ENCODE measurements at places on chromosomes 11 and 22.

DNA sequence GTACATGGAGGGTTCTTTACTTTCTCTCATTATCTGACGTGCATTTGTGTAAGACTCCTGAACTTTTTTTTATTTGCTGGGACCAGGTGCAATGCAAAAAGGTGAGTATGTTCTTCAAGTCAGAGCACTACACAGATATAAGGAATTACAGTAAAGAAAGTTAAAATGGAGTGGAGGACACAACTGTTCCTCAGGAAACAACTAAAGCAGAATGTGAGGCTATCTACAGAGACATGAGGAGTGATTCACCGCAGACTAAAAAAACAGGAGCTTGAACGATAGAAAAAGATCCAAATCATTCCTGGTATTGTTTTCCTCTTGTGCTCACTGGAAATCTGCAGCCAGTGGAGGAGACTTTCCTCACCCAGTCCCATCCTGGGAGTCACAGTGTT lies 106.2 kb downstream of the ABTB2 start:
- no peak for DNase-seq

DNA sequence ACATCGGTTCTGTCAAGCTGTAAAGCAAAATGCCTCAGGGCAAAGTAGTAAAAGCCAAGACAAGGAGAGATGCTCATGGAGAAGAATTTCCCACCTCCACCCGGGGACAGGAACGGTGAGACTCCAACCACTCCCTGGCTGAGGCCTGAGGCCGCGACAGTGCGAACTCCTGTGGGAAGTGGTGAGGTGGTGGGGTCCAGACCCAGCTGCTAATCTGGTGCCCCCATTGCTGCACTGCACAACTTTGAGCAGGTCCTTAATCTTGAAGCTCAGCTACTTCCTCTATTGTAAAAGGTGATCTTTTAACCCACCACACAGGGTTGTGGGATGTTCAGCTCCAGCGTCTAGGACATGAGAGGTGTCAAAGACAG lies 83.9 kb downstream of the ZC3H12C start:
- no peak for DNase-seq

GRCh38 chr11:103325686-103326069 lies 216.5 kb downstream of the DYNC2H1 start:
- DNase-seq, result peak; percentile 39

- no peak for DNase-seq
Observed at GRCh38 chr11:63443714-63444113, 47.3 kb downstream of the PLAAT5 start.

GRCh38 chr22:19779685-19780268 lies 19.2 kb downstream of the TBX1 start:
- DNase-seq, result peak; percentile 21

GRCh38 chr11:6925636-6926207 lies 504 bp upstream of the ZNF215 start:
- no peak for DNase-seq

GRCh38 chr11:119618208-119618909 lies 110.6 kb downstream of the NECTIN1 start:
- DNase-seq, result no peak

GRCh38 chr11:36392196-36392595 lies 96.1 kb downstream of the PRR5L start:
- no peak for DNase-seq

DNA sequence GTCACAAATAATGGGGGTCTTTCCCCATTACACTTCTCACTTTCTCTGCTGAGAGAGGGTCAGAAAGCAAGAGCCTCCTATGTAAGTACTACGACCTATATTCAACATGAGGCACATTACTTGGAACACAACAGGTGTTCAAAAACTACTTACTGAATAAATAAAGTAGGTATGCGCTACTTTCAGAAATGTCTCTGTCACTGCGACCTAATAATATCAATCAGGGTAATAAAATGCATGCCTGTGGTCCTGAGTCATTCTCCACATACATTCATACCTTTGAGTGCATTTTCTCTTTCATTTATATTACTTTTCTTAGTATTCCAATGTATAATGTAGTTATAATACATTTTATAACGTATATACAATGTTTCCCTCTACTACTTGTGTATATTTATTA lies 838.9 kb downstream of the DLG2 start:
- no peak for DNase-seq

DNA sequence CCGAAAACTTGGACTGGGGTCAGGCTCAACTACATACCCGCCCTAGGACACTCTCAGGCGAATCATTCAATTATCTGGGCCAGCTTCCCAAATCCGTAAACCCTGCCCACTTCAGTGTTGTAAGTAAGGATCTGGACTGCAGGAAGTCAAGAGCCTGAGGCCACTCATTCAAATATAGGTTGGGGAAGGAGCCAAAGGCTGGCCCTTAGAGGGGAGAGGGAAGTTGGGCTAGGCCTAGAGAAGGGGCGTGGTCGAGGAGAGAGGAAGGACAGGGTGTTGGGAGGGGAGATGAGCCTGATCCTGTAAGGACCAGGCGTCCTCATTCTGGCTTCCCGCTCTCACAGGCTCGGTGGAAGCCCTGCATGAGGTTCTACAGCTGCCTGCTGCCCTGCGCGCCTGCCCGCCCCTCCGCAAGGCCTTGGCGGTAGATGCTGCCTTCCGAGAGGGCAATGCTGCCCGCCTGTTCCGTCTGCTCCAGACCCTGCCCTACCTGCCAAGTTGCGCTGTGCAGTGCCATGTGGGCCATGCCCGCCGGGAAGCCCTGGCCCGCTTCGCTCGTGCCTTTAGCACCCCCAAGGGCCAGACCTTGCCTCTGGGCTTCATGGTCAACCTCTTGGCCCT lies 3.0 kb downstream of the SAC3D1 start:
- no peak for DNase-seq

GRCh38 chr11:79235696-79236095 lies 205.1 kb downstream of the TENM4 start:
- DNase-seq, result no peak

GRCh38 chr11:123231256-123231655 lies 36.2 kb upstream of the CLMP start:
- no peak for DNase-seq

DNA sequence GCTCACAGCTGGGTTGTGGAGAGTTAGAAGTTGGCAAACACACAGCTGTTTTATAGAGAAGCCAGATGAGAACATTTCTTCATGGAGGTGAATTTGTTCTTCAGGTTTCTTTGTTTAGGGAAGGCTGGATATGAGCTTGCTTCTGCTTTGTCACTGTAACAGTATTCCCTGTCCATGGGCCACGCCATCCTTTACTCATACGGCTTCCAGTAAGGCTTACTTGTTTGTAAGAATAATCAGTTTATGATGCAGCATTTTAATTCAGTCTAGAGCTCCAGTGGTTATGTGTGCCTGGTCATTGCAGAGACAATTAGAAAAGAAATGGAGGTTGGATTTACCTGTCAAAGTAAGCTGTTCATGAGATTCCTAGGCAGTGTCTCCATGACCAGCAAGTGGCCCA lies 131.8 kb downstream of the TRIM44 start:
- DNase-seq, result no peak

GRCh38 chr11:8068605-8069221 lies 12.3 kb upstream of the TUB start:
- DNase-seq, result no peak

GRCh38 chr11:73154178-73154577 lies 12.1 kb upstream of the FCHSD2 start:
- no peak for DNase-seq

GRCh38 chr11:1770528-1770927 lies 6.8 kb upstream of the CTSD start:
- no peak for DNase-seq

DNA sequence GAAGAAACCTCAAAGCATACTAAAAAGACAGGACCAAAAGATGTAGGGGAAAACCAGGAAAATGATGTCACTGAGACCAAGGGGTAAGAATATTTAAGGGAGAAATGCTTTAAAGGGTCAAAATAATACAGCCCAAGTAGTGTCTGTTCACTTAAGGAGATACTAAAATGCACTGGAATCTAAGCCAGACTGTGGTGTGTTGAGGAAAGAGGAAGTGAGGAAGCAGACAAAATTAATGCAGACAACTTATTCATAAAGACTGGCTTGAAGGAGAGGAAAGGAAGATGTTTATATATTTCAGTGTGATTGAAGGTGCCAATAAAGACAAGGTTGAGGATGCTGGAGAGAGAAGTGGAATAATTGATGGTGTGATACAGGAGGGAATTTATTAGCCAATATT lies 15.7 kb downstream of the ZNF215 start:
- DNase-seq, result no peak

- no peak for DNase-seq
Observed at GRCh38 chr11:34205326-34206035, 100.1 kb downstream of the NAT10 start.

- DNase-seq, result no peak
Observed at GRCh38 chr11:88212300-88212699, 37.1 kb upstream of the RAB38 start.

DNA sequence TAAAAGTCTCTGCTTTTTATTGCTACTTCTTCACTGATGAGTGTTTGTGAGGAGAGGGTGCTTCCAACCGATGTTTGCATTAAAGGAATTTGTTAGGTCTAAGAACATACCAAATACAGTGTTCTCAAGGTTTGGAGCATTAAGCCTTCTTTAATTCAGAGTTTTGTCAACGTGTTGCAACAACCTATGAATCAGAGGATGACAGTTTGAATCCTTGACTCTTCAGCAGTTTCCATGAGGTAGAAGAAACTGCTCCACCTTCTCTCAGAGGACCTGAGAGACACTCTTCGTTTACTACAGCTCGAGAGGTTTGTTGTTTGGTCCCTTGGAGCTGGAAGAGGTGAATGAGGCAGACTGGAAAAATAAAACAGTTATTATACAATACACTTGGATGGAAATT lies 55.7 kb downstream of the NCAM1 start:
- no peak for DNase-seq

DNA sequence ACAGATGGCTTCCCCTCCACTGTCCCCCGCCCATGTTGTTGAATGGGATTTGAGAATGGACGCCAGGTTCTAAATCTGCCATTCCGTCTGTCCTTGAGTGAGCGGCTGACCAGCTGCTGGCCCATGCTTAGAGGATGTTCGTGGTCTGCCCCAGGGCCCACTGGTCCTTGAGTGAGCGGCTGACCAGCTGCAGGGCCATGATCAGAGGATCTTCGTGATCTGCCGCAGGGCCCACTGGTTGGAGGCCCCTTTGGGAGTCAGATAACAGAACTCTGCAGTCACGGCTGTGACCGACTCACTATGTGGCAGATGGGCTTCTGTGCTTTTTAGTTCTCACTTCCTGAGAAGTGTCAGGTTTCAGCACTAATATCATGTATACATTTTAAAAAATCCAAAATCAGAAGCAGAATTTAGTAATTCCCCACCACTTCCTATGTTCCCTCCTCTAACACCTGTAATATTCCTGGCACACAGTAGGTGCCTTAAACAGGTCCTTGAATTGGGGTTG lies 54.1 kb downstream of the MICAL3 start:
- no peak for DNase-seq

DNA sequence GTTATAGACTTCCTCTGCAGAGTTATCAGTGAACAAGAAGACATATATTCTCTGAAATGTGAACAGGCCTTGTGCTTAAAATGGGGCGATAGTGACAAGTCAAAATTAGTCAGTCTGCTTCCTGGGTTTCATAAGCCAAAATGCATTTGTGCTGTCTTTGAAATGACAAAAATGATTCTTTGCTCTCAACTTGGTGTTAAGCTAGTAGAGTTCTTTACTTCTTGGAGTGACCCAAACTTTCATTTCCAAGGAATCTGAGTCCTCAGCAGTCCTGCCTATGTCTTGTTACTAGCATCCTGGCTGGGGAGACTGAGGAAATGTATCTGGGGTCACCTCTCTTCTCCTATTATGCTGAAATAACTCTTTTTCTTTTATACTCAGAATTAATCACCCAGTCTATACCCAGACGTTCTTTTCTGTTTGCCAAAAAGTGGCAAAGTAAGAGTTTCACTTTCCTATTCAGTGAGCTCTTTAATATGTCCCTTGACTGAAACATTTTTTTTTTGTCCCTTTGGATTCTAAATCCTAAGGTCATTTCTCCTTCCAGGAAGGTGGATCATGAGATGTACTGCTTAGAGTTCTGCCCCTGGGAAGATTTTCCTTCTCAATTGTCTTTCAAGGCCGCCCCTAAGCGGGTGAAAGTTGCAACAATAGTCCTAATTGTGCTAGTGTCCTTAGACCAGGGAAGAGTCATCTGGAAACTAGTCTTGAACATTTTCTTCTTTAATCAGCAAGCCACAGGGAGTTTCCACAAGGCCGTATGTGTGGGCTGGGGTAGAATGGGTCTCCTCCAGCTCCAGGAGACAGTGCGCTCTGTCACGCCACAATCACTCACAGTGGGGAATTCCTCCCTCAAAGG lies 53.0 kb upstream of the RDX start:
- DNase-seq, result no peak

GRCh38 chr11:65362320-65362931 lies 7.9 kb downstream of the TIGD3 start:
- DNase-seq, result no peak

GRCh38 chr22:26845021-26845743 lies 187.8 kb downstream of the MIAT start:
- DNase-seq, result no peak

DNA sequence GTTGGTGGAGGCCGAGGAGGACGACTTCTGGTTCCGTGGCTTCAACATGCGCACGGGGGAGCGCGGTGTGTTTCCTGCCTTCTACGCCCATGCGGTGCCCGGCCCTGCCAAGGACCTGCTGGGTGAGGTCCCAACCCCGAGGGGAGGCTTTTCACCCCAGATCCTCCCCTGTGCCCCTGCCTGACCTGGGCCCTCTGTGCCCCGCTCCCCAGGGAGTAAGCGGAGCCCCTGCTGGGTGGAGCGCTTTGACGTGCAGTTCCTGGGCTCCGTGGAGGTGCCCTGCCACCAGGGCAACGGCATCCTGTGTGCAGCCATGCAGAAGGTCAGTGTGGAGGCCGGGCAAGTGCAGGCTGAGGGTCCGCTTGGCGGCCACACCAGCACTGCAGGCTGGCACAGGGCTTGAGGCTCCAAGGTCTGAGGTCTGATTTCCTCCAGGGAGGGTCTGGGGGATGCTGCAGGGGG lies 5.1 kb downstream of the MAPK8IP2 start:
- DNase-seq, result no peak

- DNase-seq, result peak; percentile 86
Observed at GRCh38 chr11:31798554-31799434, 12.3 kb downstream of the PAX6 start.

- DNase-seq, result no peak
Observed at GRCh38 chr22:46473021-46473779, 64.2 kb downstream of the CELSR1 start.

DNA sequence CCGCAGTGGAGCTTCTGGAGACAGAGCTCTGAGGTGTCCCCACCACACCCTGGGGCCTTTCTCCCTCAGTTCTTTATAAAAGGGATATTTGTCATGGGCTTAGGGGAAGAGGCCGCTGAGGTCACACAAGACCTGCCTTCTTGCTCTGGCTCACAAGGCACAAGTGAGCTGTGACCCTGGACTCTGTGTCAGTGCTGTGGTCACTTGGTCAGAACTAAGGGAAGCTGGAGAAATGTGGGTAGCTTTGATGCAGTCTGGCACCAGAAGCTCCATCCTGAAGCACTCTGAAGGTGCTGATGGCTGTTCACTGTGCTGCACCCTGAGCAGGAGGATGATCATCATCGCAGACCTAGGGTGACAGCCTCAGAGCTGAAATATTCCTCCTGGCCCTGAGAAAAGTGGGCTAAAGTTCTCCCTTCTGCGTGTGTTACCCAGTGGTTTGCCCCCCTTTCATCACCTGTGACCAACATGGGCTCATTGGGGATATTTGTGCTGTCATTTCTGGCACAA lies 28.1 kb upstream of the VPREB1 start:
- no peak for DNase-seq
